MV-4-11 (cell line): ENCODE measurements at places on chromosomes 3 and 15.
A peak's percentile ranks its signal among the peaks of the same experiment; 100 is the strongest.

- DNase-seq = peak; percentile 77
Observed at GRCh38 chr3:14938954-14939353, 8.4 kb upstream of the NR2C2 start.

- DNase-seq = no peak
Observed at GRCh38 chr3:53813876-53814275, 32.3 kb downstream of the CHDH start.

DNA sequence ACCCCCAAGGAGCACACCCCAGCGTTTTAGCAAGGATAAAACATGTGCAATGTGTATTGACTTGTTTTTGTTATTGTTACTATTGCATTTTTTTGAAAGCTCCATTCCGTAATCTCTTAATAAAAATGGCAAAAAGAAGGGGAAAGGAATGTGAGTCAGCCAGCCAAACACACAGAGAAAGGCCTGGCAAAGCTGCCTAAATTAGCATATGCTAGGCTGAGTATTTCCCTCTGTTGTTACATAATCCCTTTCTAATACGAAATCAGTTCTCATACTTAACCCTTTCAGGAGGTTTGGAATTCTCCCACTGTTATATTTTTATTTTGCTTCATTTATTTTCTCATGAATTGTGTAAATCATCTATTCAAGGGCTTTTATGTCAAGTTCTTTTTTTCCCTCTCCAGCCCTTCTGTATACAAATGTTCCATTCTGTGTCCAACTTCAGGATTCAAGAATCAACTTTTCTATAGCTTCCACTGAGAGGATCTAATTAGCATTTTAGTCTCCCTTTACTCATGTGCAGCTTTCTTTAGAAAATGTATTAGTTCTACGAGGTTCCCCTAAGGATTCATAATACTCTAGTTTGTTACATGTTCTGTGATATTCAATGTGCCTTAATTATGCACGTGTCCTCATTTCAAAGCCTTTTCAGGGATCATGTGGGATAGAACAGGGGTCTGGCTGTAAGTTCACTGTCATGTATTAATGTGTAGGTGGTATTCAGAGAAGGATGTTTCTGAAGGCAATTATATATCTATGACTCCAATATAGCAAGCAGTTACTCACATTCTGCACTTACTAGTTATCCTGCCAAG, 9.2 kb downstream of the CADM2 start:
- no peak for DNase-seq

GRCh38 chr15:99054892-99055291, 47.3 kb upstream of the PGPEP1L start:
- DNase-seq = no peak

DNA sequence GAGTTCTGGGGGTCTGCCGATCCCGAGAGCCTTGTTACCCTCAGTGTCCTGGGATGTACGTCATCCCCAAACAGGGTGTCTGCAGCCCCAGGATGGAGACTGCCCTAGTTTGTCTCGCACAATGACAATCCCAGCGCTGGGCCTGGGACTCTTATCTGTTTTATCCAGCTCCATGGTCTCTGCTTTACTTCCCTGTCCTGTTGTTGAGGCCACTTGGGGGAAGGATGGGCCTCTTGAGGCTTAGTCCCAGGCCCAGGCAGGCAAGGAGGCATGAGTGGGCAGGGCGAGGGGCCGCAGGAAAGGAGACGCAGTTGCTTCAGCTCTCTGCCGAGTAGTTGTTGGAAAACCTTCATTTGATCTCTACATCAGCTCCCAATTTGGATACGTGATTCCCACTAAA, 17.4 kb downstream of the SMAD6 start:
- DNase-seq = no peak

DNA sequence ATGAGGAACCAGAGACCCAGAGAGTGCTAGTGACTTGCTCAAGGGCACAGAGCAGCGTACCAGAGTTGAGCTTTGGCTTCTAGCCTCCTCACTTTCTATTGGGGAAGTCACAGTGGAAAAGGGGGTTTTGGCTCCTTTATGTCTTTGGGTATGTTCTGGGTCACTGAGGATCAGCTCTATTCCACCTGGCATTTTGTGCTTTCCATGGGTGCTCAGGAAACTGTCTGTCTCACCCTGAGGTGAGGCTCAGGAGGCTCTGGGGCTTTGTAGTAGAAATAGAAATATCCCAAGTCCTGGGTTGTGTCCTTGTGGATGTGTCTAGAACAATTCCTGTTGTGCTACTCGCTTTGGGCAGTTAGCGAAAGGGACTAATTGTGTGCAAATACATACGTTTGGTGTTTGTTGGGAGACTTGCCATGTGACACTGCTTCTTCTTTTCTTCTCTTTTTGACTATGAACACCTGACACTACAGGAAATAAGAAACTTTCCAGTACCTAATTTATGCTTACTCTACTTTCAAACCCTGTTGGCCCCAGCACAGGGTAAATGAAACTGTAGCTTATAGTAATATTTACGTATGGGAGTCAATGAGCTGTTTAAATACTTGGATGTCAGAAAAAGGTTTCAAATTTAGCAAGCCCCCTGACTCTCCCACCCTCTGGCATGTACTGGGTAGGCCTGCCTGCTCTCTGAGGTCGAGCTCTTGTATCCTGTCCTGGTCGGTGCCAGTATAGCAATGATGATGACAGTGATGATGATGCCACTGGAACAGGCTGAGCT, 35.6 kb downstream of the SMAD3 start:
- peak; percentile 16 for DNase-seq

- DNase-seq = no peak
Observed at GRCh38 chr15:76038512-76038911, 21.3 kb upstream of the TMEM266 start.

GRCh38 chr3:190258634-190259033, 63.6 kb downstream of the CLDN1 start:
- DNase-seq = no peak

- DNase-seq = no peak
Observed at GRCh38 chr3:135240426-135240825, 445.4 kb downstream of the EPHB1 start.

DNA sequence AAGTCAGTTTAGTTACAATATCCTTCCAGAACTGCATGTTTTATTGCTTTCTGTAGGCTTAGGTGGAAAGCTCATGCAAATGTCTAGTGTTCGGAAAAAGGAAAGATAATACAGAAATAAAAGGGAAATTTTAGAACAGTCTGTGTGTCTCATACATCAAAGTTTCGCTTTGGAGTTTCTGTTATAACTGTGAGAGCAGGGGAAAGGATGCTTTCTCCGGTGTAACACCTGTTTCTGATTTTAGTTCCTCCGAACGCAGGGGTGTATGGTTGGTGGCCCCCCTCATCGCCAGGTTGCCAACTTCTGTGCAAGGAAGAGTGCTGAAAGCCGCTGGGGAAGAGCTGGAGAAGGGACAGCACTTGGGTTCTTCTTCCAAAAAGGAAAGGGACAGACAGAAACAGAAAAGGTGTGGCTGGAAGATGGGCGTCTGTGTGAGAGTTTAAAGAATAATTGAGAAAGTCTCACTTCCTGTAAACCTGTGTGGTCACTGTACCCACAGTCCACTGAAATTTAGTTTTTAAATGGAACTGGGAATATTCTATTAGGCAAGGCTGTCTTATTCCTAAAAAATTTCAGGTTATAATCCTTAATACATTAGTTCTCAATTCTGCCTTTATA, 6.7 kb downstream of the P2RY12 start:
- DNase-seq = no peak

GRCh38 chr3:50100386-50100785, 11.7 kb downstream of the RBM5 start:
- DNase-seq = no peak

GRCh38 chr15:61994216-61994615, 66.0 kb downstream of the VPS13C start:
- DNase-seq = no peak

GRCh38 chr3:101950510-101950909, 101.2 kb downstream of the NFKBIZ start:
- peak; percentile 48 for DNase-seq

- DNase-seq = no peak
Observed at GRCh38 chr15:101246824-101247745, 4.8 kb downstream of the CHSY1 start.

DNA sequence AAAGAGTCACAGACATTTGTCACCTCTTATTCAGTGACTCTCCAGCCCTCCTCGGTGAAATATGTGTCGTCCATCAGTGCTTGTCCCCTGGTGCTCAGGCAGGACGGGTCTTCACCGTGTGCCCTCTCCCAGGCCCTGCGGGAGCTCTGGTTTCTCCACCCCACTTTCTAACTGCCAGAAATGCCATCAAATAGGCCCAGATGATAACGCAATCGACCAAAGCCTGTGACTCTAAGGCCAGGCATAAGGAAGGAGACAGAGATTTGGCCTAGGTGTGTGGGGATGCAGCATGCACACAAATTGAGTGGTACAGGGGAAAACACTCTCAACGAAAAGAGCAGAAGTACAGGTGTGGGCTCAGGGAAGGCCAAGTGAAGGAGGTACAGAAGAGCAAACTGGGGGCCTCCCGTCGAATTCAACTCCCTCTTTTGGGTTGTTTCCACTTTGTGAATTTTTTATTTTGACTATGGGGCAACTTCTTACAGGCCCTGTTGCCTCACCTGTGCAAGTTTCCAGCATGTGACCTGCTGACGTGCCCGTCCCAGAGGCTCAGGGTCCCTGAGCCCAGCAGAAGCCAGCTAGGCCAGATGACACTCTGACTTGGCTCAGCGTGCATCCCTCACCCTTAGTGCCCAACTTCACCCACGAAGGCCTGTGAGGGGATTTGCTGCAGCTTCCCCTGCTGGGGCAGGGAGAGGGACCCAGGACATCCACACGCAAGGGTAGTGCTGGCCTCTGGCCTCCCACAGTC, 4.7 kb downstream of the NUP210 start:
- peak; percentile 8 for DNase-seq

DNA sequence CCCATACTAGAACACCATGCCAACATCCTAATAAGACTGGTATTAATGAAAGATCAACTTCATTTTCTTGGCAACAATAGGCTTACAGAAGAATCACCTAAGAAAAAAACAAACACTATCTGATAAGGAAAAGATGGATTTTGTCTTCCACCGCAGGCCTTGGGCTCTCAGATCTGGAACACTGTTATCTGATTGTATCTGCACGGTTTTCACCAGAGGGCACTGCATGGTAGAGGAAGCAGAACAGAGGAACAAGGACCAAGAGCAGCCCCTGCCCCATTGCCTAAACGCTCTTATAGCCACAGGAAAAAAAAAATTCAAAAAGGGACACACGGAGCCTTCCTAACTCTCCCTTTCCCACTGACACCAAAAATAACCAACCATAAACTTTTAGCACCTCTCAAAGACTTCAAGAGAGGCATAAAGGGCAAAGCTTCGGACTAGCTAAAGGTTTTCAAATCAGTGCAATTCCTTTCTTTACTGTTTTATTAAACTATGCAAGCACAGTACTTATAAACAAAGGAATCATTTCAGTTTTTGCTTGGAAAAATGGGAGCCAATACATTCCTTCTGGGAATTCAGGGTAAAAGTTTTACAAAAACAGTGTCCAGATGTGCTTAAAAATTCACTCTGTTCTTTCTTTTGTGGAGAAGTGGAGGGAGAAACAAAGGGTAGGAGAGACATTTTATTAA, 23.3 kb downstream of the IL17RD start:
- DNase-seq = no peak

DNA sequence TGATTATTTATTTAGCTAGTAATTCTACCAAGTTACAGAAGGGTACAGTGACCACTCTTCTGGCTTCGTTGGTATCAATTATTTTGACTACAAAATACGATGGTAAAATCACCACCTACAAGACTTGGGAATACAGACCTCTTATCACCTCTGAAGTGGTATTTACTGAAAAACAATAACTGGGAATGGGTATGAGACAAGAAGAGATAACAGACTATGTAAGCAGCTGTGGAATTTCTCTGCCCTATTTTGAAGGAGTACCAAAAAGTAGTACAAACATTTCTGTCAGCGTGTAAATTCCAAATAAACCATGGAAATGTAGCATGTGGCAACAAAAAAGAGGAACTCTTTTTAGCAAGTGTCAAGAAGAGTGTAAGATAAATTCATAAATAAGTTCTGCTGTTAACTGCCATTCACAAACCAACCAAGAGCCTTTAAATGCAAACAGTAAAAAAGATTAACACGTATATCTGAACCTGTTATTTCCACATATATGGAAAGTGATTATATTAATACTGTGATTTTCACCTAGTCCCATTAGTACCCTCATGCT, 77.0 kb upstream of the SLC12A8 start:
- peak; percentile 42 for DNase-seq
